ENCODE measurements at places on chromosomes 2 and 18. TPM values are rescaled to one million over a fixed set of nuclear protein-coding genes. Genes with fewer than 3 reads are reported as not detected.

The CKAP2L gene
- total RNA-seq: 19.4 TPM

The ANKRD44 gene
- total RNA-seq: 2.0 TPM

The LBH gene
- total RNA-seq: 39.8 TPM

The PRKAG3 gene
- total RNA-seq: 0.40 TPM

The ASIC4 gene
- total RNA-seq: not detected

The GALNT13 gene
- total RNA-seq: 0.78 TPM

The TEKT4 gene
- not detected for total RNA-seq

The SSB gene
- total RNA-seq: 63.9 TPM

The GGCX gene
- total RNA-seq: 27.1 TPM

The LINC00305 gene
- total RNA-seq: not detected

The FAP gene
- 15.5 TPM for total RNA-seq

The ADGRF3 gene
- total RNA-seq: not detected

Data from epithelial cell of alveolus of lung (primary cell).